ENCODE measurements at places on chromosomes 11 and 22. TPM values are rescaled to one million over a fixed set of nuclear protein-coding genes. Genes with fewer than 3 reads are reported as not detected.

ARHGAP42 gene
- 35.5 TPM for total RNA-seq

MUC5AC gene
- not detected for total RNA-seq

APOL3 gene
- 0.13 TPM for total RNA-seq

F2 gene
- not detected for total RNA-seq

NXPE1 gene
- total RNA-seq: not detected

RCOR2 gene
- 118 TPM for total RNA-seq

DEFB131B gene
- not detected for total RNA-seq

PTGDR2 gene
- 0.07 TPM for total RNA-seq

MN1 gene
- 2.8 TPM for total RNA-seq

CYP2R1 gene
- 10.3 TPM for total RNA-seq

GAS2 gene
- 1.8 TPM for total RNA-seq

ZNF280B gene
- total RNA-seq: 8.2 TPM

MMP12 gene
- total RNA-seq: not detected

CARD16 gene
- total RNA-seq: not detected

CASP12 gene
- total RNA-seq: not detected

RAB36 gene
- 1.4 TPM for total RNA-seq

KCNE3 gene
- total RNA-seq: 4.9 TPM

MS4A14 gene
- total RNA-seq: not detected

RAB3IL1 gene
- total RNA-seq: 1.8 TPM

PPP6R3 gene
- total RNA-seq: 138 TPM

GRIA4 gene
- 0.46 TPM for total RNA-seq

SAA1 gene
- not detected for total RNA-seq

Measured in H9 (cell line).